ENCODE measurements at places on chromosomes 11 and 22. TPM values are rescaled to one million over a fixed set of nuclear protein-coding genes. Genes with fewer than 3 reads are reported as not detected.

DNA sequence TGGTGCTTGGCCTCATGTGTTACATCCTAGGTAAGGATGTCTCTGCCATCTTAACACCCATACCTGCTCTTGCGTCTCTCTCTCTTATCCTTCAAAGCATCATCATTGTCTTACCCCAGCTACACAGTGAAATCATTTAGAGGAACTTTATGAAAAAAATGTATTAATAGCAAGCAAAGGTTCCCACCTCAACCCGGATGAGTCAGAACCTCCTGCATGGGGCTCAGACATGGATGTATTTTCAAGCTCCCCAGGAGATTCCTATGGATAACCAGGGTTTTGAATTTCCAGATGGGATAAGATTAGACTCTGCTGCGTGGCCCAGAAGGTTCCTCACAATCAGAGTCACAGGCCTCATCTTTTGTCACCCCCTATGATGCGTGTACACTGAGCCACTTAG is 89.1 kb upstream of the NNMT start:
- no peak for DNase-seq

MAML2 gene
- polyA plus RNA-seq, result 5.5 TPM

- no peak for DNase-seq
Measured at GRCh38 chr11:108218455-108218854, 4.0 kb downstream of the NPAT start.

MPPED2 gene
- polyA plus RNA-seq, result 54.4 TPM

DNA sequence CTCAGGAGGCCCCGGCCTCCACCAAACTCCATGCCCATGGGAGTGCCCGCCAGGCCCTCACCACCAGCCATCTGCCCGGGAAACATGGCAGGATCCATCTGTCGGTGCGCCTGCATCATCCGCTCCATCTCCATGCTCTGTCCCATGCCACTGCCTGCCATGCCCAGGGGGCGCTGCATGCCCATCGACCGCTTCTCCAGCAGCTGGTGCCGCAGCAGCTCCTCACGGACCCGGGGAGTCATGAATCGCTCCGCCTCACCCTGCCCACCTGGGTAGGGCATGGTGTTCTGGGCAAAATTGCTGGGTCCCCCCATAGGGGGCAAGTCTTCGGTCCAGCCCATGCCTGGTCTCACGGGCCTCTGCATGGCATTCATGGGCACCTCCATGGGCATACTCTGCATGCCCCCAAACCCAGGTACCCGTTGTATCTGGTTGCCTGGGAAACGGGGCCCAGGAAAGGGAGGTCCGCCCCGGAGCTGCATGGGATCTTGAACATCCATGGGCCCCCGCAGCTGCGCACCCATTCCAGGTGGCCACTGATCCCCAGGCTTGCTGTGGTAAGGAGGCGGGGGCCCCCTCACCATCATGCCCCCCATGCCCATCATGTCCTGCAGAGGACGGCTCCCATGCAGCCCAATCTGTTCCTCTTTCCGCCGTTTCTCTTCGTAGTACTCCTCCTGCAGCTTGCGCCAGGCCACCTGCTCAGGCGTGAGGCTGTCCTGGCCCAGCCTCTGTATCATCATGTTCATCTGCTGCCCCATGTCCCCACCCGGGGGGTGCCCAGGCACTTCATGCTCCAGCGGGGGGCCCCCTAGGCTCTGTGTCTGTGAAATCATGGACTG is 18.0 kb downstream of the CXCR5 start:
- DNase-seq, result no peak

MS4A5 gene
- polyA plus RNA-seq, result not detected

DNA sequence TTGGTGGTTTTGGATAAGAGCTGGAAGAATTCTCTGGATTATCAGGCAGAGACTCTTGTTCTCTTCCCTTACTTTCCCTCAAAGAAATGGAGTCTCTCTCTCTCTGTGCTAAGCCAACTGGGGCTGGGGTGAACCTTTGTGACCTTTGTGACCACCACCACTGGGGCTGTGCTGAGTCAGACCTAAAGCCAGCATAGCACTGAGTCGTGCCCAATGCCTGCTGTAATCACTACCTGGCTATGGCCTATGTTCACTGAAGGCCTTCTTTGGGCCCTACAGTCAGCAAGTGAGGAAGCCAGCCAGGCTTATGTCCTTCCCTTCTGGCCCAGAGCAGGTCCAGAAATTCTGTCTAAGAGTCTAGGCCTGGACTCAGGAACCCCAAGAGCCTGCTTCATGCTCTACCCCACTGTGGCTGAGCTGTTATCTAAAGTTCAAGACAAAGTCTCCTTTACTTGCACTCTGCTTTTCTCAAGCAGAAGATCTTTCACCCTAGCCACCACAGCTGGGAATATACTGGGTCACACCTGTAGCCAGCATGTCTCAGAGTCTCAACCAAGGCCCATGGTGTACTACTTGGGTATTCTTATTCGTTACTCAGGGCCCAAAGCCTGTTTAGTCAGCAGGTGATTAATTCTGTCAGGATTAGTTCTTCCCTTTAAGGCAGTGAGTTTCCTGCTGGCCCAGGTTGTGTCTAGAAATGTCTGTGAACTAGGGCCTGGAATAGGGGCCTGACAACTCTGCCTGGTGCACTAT is 86.0 kb downstream of the EHF start:
- no peak for DNase-seq

FOLR2 gene
- not detected for polyA plus RNA-seq

GRCh38 chr22:42959576-42960509 is 55.1 kb downstream of the PACSIN2 start:
- peak; percentile 76 for DNase-seq

DNA sequence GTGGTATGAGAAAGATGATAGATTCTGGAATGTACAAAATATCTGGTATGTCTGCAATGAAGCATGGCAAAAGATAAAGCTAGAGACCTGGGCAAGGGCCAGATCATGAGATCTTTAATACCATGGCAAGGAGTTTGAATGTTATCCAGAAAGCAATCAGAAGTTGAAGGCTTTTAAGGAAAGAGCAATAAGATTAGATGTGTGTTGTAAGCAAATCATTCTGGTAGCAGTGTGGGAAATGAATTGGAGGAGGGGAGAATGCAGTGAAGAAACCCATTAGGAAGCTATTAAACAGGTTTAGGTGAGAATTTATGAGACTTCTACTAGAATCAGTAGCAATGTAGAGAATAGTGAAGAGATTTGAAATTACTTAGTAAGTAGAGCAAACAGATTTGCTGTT is 32.2 kb upstream of the SYT9 start:
- DNase-seq, result no peak

GRCh38 chr11:130622141-130622542 is 173.7 kb downstream of the ADAMTS15 start:
- no peak for DNase-seq

C11orf87 gene
- polyA plus RNA-seq, result 1.1 TPM

DNA sequence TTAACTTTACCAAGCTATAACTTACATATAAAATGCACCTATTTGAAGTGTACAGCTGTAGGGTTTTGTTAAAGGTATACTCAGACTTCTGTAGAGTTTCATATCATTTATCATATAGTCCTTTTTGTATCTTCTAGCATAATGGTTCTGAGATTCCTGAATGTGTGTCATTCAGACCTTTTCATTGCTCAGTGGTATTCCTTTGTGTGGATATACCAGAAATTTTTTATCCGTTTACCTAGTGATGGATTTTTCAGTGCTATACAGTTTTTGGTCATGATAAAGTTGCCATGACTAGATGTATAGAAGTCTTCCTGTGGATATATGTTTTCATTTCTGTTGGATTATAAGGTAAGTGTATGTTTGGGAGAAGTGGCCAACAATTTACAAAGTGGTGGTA is 6.3 kb upstream of the PITPNB start:
- DNase-seq, result no peak

ZC3H12C gene
- 1.0 TPM for polyA plus RNA-seq

DNA sequence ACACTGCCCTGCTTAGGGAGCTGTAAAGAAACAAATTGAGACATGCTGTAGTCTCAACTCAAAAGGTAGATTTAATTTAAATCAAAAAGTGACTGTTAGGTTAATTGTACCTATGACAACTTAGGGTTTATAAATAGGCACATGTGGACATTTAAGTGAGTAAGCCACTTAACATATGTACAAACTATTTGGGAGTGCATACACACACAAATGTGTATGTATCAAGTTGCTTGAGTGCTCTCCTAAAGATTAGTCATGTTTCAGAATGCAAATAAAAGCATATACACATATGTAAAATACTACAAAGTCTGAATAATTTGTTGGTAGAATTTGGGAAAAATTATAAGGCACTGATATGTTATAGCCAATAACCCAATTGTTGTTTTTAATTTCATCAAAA is 1435.7 kb downstream of the LRRC4C start:
- no peak for DNase-seq

USH1C gene
- not detected for polyA plus RNA-seq

TMEM151A gene
- 2.0 TPM for polyA plus RNA-seq

CHRDL2 gene
- polyA plus RNA-seq, result not detected

DNA sequence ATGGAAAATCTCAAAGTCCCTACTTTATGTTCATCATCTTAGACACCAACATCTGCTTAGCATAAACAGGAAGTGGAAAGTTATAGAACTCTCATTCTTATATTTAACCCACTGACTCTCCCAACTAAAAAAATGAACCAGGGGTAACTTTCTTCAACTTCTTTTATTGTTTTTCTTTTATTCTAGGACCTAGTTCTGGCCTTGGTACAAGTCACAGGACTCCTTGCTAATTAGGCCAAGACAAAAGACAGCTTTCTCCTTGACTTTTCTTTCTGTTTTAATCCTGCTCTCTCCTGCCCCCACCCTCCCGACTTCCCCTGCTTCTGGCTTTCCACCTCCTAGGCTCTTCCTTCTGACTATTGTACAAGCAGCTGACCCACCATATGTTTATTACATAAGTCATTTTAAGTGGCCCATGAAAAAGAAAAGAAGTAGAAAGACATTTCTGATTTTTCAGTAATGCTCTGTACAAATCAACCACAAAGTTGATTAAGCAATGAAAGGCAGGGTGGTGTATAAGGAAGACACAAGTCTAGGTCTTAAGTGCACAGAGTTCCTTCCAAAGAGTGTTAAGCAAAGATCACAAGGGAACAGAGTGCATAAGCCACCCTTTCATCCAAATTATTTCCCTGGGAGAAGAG is 18.3 kb downstream of the JAML start:
- peak; percentile 5 for DNase-seq

DNA sequence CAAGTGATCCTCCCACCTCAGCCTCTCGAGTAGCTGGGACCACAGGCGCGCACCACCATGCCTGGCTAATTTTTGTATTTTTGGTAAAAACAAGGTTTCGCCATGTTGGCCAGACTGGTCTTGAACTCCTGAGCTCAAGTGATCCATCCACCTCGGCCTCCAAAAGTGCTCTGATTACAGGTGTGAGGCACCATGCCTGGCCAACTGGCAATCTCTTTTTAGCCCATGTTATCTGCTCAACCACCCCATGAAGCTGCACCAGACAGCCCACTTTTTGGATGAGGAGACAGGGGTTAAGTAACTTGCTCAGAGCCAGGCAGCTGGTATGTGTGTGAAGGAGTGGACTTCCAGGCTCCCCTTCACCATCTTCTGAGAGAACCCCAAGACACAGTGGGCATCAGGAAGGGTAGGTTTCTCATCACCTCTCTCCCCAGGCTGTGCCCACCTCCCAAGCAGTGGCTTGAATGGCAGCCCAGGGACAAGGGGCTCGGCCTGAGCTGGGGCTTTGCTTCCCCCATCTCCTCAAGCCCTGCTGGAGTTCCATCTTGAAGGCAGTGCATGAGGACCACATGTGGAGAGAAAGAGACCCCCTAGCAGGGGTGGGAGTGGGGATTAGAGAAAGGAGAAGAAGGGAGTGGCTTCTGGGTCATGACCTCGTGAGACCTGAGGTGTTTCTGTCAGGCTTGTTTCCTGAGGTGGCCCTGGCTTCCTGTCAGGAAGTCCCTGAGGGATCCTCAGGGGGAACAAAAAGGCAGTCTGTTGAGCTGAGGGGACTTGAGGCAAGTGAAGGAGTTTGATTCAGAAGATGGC is 87.5 kb upstream of the PARVA start:
- no peak for DNase-seq

GRCh38 chr22:37259540-37260029 is 15.5 kb upstream of the RAC2 start:
- peak; percentile 68 for DNase-seq

DNA sequence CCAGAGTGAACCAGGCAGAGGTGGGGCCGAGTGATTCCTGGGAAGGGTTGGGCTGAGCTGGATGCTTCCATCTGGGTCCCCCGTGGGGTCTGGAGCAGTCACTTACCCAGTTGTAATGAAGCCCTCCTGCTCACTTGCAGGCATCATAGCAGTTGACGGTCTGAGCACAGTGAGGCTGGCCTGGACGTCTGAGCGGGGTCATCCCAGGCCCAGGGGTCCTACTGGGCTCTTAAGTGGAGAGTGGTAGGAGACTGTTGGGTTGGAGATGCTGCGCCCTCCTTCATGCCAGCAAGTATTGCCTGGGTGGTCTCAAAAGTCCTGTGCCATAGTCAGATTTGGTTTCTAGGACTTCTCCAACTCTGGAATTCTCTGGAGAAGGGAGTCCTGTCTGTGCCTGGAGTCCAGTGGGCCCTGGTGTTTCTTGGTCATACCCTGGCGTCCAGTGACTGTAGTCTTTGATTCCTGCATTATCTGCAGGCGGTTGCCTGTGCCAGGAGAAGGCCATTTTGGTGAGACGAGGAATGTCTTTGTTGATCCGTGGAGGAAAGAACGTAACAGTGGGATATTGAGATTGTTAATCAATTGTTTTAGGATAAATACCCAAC is 82.3 kb downstream of the TBC1D22A start:
- peak; percentile 9 for DNase-seq

BTBD18 gene
- 1.5 TPM for polyA plus RNA-seq

GRCh38 chr11:108873941-108874340 is 209.1 kb downstream of the DDX10 start:
- no peak for DNase-seq

DNA sequence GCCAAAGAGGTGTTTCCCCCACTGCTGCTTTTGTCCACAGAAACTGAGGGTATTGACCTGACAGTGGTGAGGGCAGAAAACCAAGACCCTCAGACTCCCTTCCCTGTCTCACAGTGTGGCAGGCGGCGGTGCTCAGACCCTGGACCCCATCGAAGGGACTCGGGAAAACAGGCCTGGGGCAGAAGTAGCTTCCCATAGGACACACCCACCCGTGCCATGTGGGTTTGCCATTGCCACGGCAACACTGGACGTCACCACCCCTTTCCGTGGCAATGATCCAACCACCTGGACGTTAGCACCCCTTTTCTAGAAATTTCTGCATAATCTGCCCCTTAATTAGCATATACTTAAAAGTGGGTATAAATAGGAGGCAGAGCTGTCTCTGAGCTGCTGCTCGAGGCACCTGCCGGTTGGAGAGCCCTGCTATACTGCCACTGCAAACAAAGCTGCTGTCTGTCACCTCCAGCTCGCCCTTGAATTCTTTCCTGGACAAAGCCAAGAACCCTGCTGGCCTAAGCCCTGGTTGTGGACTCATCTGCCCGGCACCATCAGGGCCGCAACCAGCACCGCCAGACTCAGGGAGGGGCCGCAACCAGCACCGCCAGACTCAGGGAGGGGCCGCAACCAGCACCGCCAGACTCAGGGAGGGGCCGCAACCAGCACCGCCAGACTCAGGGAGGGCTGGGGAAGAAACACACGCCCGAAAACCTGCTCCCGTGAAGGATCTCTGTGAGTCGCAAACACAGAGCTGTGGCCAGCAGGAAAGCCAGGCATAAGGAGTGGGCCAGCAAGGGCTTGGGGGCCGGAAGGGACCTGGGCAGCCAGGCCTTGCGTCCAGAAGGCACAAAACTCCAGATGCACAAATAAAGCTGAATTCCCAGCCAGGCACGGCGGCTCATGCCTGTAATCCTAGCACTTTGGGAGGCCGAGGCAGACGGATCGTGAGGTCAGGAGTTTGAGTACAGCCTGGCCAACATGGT is 10.4 kb downstream of the MLC1 start:
- peak; percentile 19 for DNase-seq

MS4A12 gene
- not detected for polyA plus RNA-seq

ARHGAP32 gene
- 8.9 TPM for polyA plus RNA-seq

OR6A2 gene
- not detected for polyA plus RNA-seq
